ENCODE measurements at places on chromosomes 16 and 17.

DNA sequence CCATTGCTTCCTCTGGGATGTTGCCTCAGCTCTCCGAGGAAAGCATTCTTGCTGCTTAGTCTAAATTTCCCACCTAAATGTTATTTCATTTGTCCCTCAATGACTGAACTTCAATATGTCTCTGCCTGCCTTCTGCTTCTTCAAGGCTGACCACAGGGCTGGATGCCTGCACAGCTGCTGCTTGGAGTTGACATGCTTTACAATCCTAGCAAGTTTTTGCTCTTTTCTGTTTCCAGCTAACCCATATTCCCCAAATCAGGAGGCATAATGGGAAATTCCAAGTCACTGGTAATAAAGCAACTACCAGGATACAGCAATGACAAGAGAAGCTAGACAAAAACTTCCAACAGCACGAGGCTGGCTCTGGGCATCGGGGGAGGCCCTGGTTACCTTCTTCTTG lies 48.9 kb downstream of the GTF3C1 start:
- no peak for DNase-seq

DNA sequence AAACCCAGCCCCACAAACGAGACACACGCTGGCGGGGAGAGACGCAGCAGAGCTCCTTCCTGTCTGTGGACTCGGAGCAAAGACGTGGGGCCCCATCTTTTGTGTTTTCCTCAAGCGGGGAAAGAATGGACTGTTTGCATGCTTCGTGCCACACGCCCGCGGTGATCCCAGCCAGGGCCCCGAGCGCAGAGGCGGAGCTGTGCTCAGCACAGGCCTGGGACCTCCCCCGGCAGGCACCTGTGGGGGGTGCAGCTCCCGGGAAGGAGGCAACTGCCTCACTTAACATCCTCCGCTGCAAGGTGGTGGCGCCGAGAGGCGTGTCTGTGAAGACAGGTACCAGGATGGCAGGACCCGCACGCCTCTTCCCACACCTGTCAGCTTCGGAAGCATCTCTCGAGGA lies 19.1 kb downstream of the TRARG1 start:
- no peak for DNase-seq

GRCh38 chr16:61944004-61944403 lies 92.2 kb downstream of the CDH8 start:
- DNase-seq = no peak

- no peak for DNase-seq
These were observed 67.5 kb upstream of the BRD7 start for GRCh38 chr16:50436271-50436670.

- DNase-seq = peak; percentile 27
These were observed 20.2 kb downstream of the KNOP1 start for GRCh38 chr16:19697756-19698318.

GRCh38 chr16:69775563-69775962 lies 13.4 kb downstream of the WWP2 start:
- DNase-seq = no peak

- DNase-seq = no peak
These were observed 617 bp downstream of the TMEM95 start for GRCh38 chr17:7355573-7355972.

DNA sequence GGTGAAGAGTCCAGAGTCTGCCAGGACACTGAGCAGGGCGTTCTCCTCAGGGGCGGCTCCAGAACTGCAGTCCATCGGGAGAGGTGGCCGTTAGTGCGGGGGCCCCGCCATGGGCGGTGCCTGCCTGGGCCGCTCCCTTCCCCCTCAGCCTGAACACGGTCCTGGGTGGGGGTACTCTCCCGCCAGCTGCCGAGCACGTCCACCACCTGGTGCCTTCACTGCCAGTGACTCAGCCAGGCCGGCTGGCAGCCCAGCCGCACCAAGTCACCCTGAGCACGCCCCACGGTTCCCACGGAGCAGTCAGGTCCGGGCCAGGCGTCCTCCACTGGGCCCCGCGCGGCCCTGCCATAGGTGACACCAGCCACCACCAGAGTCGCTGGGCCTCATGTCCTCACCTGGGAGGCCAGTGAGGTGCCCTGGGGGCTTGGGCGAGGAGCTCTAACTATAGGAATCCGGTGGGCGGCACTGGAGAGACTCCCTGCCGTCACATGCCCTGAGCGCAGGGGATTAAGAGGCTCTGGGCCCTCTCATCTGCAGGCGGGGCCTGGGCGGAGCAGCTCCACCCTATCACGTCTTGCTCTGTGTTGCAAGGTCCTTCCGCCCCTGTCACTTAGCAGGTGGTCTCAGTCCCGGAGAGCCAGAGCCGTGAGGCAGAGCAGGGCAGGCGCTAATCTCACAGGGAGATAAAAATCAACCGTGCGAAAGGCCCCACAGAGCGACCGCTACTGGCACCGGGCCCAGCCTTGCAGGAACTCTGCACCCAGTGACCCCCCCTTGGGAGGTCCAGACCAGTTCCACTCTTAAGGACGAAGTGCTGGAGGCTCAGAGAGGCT lies 14.3 kb downstream of the PIEZO1 start:
- DNase-seq = no peak

DNA sequence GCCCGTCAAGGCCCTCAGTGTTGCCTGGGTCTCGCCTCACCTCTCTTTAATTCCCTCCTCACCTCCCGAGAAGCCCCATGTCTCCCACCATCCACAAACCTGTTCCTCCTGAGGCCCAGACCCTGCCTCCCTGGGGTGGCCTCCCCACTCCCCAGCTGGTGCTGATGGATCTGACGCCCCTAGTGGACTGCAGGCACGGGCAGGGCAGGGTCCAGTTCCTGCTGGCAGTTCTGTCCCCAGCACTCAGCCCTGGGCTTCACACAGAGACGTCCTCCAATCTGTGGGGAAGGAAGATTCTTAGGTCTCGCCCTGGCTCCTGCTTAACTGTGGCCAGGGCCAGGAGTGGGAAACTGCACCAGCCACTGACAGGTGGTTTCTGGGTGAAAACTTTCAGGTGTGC lies 108.8 kb downstream of the AMFR start:
- no peak for DNase-seq

GRCh38 chr17:71392715-71393567 lies 727.9 kb upstream of the SOX9 start:
- DNase-seq = no peak

DNA sequence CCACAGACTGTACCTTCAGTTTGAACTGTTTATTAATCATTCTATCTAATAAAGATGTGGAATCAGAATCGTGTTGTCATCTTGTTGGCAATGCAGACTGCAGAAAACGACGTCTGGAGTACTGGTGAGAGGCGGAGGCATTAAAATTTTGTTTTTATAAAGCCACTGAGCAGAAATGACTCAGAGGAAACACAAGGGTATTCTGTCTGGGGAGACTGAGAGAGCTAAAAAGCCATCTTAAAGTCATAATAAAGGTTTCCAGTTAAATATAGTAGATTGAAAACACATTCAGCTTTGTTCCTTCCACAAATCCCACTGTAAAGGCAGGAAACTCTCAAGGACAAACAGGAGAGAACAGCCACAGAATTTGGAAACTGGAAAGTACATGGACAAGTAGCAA lies 74.2 kb downstream of the CPPED1 start:
- DNase-seq = no peak

DNA sequence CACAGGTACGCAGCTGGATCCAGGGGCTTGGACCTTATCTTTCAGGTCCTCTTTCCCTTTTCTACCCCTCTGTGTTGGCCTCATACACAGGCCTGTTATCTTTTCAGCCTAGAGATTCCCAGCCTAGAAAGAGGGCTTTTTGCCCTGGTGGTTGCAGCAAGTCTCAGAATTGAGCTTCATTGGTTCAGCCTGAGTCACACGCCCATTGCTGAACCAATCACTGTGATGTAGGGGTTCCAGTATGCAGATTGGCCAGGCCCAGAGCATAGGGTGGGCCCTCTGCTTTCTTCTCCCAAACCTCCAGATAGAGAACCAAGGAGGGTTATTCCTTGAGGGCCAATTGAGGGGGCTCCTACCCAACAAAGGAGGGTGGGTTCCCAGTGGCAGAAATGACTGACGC lies 32.8 kb downstream of the GPT2 start:
- DNase-seq = no peak

- DNase-seq = no peak
These were observed 12.9 kb downstream of the CIITA start for GRCh38 chr16:10889855-10890254.

All from aorta (tissue), 5 donors.